ENCODE measurements at places on chromosomes 2 and 18.

- DNase-seq = no peak
Observed at GRCh38 chr2:196174404-196174803, 3.0 kb upstream of the STK17B start.

DNA sequence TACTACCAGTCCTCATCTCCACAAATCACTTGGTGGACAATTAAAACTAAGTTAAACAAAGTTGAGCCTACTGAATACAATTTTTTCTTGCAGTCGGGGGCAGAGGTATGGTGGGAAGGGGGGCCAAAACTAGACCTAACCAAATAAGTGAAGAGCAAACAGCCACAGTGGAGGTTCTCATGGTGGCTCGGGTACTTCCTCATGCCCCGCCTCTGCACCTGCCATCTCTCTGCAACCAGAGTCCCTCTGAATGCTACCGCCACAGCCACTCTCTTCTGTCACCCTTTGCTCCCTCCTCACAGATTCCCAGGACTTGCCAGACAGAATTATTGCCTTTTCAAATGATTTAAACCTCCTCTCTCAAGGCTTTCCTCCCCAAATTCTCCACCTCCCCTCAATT, 204.2 kb downstream of the TMEM247 start:
- no peak for DNase-seq

DNA sequence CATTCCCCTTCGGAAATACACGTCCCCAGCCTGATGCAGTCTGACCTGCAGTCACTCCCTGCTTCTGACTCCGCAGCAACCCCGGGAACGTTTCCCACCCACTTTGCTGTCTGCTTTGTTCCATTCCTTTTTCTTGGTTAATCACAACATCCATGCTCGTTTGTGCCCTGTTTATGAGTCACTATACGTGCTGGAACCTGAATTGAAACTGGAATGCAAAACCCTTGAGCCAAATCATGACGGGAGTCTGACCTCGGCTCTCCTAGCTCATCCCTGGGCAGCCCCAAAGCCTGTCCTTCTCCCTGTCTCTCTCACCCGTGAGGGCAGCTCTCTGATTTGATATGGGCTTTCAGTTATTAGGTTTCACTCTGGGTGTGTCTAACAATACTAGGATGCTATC, 57.1 kb upstream of the RNF152 start:
- no peak for DNase-seq

DNA sequence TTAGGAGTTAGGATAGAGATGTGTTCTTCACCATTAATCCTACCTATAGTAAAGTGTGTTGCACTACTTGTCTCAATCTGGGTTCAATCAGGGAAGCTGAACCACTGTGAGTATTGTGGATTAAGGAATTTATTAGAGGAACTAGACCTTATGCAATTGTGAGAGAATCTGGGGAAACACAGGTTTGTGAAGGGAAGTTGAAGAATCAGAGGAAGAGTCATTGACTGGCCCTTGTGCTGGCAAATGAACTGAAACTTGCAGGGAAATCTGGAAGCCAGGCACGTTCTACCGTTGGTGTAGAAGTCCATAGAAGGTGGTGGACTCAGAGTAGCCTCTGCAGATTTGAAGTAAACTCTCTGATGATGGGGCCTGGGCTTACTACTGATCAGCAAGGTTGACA, 44.7 kb upstream of the HK2 start:
- DNase-seq = no peak

DNA sequence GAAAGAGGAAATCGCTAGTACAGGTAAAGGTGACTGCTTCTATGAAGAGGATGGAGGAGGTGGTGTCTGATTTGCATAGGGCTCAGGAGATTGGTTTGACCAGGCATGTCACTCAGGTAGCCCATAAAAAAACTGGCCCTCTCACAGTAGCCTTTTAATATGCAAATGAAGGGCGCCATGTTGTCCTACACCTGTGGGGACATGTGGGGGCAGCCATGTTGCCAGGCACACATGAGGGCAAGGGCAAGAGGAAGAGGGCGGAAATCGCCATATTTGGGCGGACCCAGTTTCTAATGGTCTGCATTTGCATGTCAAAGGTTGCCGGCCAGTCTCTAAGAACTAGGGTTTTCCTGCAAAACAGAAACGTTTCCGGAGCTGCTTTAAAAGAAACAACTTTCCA, 1330.6 kb downstream of the DSC3 start:
- DNase-seq = no peak

- DNase-seq = no peak
Observed at GRCh38 chr2:212289301-212289700, 249.3 kb downstream of the ERBB4 start.

DNA sequence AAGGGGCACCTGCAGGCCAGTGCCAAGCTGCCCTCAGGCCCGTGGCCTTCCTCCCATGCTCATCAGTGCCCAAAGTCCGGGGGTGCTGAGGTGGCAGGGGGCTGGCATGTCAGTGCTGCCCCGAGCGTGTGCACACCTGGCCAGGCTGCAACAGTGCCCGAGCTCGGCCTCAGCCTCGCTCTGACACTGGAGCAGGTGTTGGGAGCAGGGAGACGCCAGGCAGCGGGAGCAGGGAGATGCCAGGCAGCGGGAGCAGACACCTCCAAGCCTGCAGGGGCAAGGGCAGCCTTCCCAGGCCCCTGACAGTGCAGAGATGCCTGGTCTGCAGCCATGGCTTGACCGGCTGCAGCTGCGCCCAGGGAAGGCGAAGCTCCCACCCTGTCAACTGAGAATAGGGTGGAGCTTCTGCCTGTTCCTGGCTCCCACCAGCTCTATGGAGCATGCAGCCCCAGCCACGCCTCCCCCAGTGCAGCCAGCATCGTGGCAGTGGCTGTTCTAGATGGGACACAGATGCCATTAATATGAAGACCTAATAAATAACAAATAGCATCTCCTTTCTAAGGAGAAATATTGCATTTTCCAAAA, 82.4 kb downstream of the DTNB start:
- DNase-seq = no peak

GRCh38 chr2:71697106-71698004, 244.0 kb downstream of the DYSF start:
- no peak for DNase-seq

DNA sequence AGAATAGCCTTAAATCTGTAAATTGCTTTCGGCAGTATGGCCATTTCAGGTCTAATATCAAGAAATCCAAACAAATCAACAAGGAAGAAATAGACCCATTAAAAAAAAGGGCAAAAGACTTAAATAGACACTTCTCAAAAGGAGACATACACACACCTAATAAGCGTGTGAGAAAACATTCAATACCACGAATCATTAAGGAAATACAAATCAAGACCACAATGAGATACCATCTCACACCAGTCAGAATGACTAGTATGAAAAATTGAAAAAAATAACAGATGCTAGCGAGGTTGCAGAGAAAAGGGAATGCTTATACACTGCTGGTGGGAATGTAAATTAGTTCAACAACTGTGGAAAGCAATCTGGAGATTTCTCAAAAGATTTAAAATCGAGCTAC, 243.2 kb downstream of the DSEL start:
- no peak for DNase-seq

- no peak for DNase-seq
Observed at GRCh38 chr18:54777118-54777791, 51.0 kb upstream of the RAB27B start.

- no peak for DNase-seq
Observed at GRCh38 chr2:30398084-30398873, 48.8 kb upstream of the LCLAT1 start.

DNA sequence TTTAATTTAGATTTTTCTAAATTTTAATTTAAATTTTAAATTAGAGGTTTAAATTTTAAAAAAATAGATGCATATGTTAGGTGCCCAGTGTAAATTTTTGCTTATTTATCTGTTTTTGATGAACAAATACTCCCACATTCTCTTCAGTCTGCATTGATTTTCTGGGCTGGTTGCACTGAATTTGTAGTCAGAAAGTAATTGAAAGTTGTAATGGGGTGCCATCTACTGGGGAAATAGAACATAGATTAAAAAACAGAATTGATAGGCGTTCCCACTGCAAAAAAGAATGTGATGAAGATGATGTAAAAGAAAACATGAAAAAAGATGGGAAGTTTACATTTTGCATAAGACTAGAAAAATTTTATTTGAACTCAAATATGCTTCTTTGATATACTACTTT, 51.7 kb upstream of the CCDC85A start:
- DNase-seq = peak; percentile 7

- peak; percentile 51 for DNase-seq
Observed at GRCh38 chr18:10036479-10036878, 122.7 kb downstream of the VAPA start.

DNA sequence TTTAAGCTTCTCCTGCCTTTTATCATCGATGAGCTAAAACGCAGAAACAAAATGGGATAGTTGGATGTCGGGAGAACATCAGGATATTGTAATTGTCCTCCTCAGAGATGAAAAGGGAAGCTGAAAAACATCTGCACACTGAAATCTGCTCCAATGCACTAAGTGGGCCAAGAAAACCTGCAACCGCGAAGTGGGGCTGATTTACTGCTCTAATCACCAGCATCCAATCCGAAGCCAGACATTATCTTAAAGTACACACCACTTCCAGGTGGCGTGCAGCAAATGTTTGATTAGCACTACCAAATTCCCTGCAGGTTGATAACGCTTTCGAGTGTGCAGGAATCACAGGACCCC, 230.3 kb upstream of the SLC14A2 start:
- no peak for DNase-seq

- DNase-seq = peak; percentile 31
Observed at GRCh38 chr2:228527197-228527881, 345.9 kb upstream of the SPHKAP start.

DNA sequence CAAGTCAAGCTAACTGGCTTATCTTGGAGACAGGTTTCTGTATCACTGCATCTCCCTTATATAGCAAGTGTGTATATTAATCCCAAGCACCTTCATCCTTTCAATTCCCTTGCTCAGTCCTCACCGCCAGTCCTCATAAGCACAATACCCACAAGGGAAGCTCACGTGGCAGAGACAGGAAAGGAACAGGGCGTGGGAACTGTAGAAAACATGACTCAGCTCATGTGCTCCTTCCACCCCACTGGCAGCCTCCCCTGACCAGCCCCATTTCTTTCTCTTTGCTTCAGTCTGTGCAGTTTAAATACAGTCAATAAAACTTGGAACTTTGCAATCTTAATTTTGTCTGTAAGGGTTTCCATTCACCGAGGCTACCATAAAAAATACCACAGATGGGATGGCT, 36.5 kb upstream of the CDH19 start:
- no peak for DNase-seq

- DNase-seq = no peak
Observed at GRCh38 chr18:67373636-67374035, 142.9 kb downstream of the DSEL start.

DNA sequence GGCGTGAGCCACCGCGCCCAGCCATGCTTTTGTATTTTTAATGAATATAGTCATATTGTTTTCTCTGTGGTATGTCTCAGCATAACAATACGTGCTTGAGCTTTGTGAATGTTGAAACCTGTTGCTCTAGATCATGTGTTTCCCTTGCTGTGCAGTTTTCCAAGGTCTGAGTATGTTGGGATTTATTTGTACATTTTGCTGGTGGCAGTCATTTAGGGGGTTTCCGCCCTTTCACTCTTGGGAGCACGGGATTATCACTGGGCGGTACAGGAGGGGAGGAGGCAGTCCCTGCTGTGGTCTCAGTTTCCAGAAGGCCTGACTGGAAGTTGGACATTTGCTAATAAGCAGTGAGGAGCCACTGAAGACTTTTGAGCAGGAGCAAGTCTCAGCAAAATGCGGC, 24.9 kb upstream of the CATIP start:
- no peak for DNase-seq

DNA sequence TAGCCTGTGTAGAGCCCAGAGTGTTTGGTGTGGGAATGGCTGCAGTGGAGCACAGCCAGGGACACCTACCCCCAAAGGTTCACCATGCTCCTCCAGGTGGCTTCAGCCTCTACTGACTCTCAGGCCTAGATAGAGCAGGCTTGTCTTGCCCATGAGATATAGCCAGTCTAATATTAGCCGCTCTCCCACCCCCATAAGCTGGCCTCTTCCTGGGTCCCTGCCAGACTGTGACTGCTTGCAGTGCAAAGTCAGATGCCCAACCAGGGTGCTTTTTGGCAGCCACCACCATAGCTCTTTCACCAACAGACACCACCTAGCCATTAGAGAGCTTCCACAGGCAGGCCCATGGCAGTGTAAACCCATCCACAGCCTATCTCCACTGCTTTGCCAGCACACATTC, 405.3 kb downstream of the MBD2 start:
- no peak for DNase-seq

- DNase-seq = peak; percentile 26
Observed at GRCh38 chr2:231348704-231349373, 46.7 kb upstream of the B3GNT7 start.

DNA sequence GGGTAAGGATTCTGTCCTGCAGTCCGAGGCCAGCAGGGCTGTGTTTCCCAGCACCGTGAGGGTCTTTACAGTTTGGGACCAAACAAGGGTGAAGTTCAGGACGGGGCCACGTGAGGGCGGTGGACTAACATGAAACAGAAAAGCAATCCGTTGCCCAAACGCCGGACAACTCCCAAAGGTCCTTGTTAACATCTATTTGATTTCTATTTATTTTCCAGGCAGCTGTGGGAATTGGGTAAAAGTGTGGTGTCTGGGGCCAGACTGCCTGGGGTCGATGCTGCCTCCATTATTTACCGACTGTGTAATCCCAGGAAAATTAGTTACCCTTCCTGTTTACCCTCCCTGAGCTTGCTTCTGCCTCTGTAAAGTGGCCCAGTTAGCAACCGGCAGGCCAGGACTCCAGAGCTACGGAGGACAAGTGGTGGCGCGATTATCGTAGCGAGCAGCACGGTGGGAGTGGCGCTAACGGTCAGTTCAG, 66.3 kb upstream of the TCF7L1 start:
- peak; percentile 66 for DNase-seq

DNA sequence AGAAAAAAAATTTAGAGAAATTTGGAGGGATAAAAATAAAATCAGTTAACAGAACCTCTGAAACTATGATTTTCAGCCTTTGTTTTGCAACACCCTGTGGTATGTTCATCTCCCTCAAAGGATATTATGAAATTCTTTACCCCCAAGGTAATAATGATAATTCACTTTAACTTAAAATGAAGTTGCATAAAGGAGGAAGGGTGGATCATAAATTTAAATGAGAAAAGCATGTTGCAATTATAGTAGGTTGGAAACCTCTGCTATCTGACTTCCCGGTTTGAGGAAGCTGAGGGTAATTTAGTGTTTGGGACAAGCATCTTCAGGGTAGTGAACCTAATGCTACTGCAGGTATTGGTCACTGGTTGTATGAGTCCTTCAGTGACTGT, 102.9 kb downstream of the BABAM2 start:
- no peak for DNase-seq

- DNase-seq = no peak
Observed at GRCh38 chr2:227248876-227249275, 76.2 kb upstream of the MFF start.

DNA sequence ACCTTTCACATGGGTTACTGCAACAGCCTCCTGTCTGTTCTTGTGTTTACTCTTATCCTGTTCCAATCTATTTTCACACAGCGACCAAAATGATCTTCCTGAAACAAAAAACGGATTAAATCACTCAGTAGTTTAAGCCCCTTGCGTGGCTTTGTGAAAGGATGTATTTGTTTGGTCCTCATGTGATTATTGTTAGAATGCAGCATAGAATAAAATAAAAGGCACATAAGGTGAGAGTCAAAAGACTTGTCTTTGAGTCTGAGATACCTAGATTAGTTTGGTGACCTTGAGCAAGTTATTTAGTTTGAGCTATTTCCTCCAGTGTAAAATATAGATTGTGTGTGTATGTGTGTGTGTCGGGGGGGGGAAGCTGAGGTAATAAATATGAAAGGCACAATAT, 72.4 kb downstream of the EML4 start:
- DNase-seq = no peak

- no peak for DNase-seq
Observed at GRCh38 chr2:46077522-46078107, 219.6 kb upstream of the EPAS1 start.

Measured in foreskin fibroblast (primary cell).